Fibroblast of the conjunctiva (primary cell): ENCODE measurements at places on chromosomes 5 and 9.

DNA sequence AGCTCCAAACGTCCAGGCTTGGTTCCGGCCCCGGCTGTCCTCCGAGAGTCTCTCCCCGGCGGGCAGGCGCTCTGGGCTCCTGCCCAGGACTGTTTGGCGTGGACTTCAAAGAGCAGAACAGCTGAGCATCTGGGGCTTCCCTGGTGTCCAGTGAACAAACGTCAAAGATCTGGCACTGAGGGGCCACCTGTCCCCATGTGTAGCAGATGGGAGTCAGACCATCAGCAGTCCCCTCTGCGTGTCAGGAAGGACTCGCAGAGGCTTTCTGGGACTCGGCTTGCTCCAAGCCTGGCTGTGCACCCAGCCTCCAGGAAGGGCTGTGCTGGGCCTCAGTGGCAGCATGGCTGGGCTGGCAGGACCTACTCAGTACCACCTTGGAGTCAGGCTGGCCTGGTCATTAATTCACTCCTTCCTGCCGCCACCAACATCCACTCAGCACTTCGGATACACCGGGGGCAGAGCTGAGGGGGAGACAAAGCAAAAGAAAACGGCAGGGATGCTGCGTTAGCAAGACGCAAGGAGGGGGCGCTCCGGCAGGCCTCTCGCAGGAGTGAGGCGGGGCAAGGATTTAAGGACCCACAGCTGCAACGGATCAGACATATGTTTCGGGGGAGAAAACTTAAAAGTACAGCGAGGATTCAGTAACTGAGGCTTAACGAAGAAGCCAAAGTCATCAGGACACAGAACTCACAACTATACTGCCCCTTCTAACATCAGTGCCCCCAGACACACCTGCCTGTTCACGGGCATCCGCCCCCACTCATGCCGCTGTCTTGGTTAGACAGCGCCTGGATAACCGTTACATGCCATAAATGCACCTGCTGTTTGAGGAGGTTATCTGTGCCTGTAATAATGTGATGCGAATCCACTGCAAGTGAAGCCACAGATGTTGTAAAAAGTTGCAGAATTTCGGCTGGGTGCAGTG is 164.5 kb upstream of the PHYKPL start:
- DNase-seq: no peak

- no peak for DNase-seq
Measured at GRCh38 chr9:132008184-132008803, 71.4 kb downstream of the MED27 start.

- peak; percentile 12 for DNase-seq
Measured at GRCh38 chr5:14298126-14298847, 155.1 kb downstream of the TRIO start.

- no peak for DNase-seq
Measured at GRCh38 chr9:18874069-18874468, 158.9 kb downstream of the SAXO1 start.

DNA sequence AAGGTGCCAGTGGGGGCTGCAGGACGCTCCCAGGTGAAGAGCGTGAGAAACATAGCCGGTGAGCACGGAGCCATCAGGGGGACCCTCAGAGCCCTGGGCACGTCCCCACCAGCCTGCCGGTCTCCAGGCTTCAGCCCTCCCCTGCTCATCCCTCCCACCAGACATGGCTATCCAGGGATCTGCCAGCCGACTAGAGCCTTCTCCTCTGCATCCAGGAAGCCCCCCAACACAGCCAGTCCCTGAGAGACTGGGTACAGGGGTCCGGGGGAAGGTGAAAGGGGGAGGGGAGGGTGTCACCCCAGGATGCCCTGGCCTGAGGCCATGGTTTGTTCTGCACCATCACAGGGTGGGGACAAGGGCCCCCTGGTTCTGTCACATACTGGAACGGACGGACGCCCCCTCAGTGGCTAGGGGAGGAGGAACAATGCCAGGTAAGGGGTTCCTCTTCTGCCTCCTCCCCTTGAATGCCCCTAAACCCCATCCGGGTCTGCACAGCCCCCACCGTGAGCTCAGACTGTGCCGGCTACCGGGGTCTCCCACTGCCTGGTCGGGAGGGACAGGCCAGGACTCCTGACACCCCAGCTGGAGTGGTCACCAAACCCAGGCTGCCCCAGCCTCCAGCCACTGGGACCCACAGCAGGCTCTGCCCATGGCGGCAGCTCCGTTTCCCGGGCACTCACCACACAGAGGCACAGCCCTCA is 34.3 kb downstream of the NACC2 start:
- no peak for DNase-seq

DNA sequence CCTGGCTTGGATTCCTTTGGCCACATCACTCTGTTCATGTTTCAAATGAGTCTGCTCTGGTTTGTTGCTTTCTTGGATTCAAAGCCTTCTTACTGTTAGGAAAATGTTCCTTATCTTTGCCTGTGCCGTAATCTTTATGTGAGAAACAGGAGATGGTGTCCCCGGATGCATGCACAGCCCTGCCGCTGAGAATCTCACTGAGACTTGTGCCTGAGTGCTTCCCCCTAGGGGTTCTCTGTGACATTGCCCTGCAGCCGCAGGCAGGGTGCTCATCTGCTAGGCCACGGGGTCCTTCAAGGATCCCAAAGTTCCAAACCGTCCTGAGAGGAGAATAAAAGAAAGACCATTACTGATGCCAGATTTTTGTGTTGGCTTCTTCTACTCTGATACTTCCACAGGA is 81.4 kb upstream of the ANKRD55 start:
- DNase-seq: no peak

DNA sequence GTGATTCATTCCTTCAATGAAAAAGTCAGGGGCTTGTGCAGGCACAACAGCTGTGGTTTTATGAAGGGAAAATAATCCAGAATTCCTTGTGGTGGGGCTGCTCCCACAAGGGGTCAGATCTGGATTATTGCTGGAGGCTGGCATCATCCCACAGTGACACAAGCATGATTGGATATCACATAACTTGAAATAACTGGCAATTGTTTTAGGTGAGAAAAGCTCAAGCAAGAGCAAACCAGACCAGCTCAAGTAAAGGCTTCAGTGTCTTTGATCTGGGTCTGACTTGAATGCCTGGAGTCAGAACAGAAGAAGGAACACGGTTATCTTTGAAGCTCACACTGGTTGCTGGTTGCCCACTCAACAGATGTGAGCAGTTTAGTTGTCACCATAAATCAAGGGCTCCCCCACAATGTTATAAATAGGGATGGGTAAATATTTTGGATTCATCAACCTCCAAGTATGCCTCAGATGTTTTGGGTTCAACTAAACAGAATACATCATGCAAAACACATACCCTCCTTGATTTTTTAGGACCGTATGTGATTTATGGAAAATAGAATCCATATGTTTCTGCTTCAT is 3.1 kb upstream of the ZNF474 start:
- no peak for DNase-seq

GRCh38 chr9:93120846-93121315 is 13.2 kb downstream of the NINJ1 start:
- DNase-seq: no peak

DNA sequence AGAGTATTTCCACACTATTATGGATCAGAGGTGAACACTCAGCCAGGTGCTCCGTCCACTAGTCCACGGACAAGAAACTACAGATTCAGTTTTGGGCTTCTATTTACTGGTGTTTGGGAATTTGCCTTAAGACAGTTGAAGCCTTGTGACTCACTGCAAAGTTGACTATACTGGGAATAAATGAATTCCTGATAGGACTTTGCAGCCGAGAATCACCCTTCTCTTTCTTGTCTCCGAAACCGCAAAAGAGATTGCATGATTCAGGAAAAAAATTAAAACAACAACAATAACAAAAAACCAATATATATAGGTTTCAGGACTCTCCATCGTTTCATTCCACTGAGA is 716 bp downstream of the TMEM171 start:
- DNase-seq: no peak
